Activated naive CD4-positive, alpha-beta T cell treated with anti-CD3 and anti-CD28 coated beads, Interleukin-2, amount 10 ng/mL, durations not matched to agents 7 days and 5 days (primary cell): ENCODE measurements at places on chromosomes 7 and 10.

GRCh38 chr7:92609921-92610518 lies 19.8 kb upstream of the FAM133B start:
- DNase-seq, result no peak

DNA sequence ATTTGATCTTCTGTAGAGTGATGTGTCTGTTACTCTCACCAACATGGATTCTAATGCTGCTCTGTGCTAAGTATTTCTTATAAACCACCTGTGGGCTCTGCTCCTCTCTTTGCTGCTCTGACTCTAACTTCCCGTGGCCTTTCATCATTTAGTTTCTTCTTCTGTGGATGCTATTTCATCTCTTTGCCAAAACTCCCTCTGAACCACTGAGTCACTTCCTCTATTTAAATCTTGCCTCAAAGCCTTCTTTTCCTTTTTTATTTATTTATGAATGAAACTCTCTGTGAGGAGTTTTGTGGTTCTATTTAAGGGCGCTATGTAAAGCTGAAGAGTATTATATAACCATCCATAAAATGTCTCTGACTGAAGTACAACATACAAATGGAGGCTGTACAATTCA lies 538.5 kb downstream of the SUGCT start:
- no peak for DNase-seq

GRCh38 chr10:129808092-129808983 lies 155.7 kb downstream of the EBF3 start:
- no peak for DNase-seq

DNA sequence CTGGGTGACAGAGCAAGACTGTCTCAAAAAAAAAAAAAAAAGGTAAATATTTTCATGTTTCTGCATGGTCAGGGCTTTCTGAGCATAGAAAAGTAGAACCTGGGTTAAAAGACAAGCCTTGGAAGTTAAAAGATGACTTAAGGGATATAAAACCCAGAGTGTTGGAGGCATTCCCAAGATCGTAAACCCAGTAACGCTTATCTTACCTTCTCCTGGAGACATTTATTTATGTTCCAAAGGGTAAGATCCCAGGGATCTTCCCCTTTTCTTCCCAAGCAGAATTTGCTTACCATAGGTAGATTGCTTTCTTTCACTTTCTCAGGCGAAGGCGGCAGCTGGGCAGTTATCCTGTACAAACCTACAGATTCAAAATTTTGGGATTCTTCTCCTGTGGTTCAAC lies 22.2 kb downstream of the SUGCT start:
- no peak for DNase-seq

DNA sequence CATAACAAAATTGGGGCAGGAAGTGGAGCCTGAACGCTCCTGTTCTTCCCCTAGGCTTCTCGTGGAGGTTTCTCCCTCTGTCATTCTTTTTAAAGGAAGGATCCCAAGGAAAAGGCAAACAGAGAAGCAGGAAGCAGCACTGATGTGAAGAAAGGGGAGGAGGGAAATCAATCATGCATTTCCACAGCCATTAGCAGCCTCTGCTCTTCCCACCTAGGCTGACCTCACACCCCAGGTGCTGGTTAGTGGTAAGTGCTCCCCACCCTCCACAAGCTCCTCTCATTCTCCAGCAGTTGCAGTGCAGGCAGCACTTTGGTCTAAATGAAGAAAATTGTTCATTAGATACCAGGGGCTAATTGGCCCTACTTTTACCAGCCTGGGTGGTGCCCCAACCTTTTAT lies 2.6 kb downstream of the CRHR2 start:
- DNase-seq, result no peak

DNA sequence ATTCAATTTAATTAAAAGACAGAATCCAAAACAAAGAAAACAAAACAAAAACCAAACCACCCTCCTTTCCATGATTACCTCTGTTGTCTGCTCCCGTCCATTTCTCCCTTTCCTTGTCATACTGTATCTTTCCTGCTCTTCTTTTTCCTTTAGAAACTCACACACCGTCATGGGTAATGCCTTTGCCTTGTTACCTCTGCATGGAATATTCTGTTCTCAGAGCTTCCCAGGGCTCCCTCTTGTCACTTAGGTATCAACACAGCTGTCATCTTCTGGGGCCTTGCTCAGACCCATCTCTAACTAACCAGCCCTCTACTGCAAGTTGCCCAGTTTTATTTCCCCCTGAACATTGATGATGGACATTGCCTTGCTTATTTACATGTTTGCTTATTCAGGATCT lies 30.2 kb upstream of the GIMAP8 start:
- DNase-seq, result peak; percentile 3

GRCh38 chr7:65338346-65338745 lies 35.3 kb upstream of the ZNF92 start:
- DNase-seq, result no peak

GRCh38 chr7:116786791-116787443 lies 75.5 kb upstream of the CAPZA2 start:
- peak; percentile 24 for DNase-seq

- no peak for DNase-seq
Observed at GRCh38 chr7:65233409-65234034, 140.1 kb upstream of the ZNF92 start.

- DNase-seq, result no peak
Observed at GRCh38 chr10:93072713-93073538, 767 bp upstream of the CYP26A1 start.

DNA sequence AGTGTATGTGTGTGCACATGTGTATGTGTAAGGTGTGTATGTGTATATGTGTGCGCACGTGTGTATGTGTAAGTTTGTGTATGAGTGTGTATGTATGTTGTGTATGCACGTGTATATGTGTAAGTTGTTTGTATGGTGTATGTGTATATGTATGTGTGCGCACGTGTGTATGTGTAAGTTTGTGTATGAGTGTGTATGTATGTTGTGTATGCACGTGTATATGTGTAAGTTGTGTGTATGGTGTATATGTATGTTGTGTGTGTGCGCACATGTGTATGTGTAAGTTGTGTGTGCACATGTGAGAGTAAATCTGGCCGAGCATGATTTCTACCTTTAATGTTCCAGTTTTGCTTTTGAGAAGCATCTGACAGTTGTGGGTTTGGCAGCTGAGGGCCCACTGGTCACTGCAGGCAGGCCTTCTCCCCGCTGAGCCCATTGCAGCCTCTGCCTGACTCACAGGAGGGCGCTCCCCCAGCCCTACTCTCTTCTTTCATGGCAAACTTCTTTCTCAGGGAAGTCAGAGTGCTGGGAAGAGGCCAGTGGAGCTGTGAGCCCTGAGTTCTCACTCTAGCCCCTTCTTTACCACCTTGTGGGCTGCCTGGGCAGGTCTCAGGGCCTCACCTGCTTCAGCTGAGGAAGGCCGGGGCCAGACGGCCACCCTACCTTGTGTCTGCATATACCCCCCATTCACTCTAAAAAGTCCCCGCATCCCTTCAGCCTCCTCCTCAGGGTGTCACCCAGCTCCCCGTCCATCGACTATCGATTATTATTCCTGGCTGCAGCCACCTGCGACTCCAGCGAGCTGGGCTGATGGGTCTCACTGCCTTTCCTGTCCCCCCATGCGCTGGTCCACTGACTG lies 11.2 kb downstream of the WDR86 start:
- no peak for DNase-seq

GRCh38 chr10:88791924-88792323 lies 10.6 kb upstream of the LIPM start:
- no peak for DNase-seq

DNA sequence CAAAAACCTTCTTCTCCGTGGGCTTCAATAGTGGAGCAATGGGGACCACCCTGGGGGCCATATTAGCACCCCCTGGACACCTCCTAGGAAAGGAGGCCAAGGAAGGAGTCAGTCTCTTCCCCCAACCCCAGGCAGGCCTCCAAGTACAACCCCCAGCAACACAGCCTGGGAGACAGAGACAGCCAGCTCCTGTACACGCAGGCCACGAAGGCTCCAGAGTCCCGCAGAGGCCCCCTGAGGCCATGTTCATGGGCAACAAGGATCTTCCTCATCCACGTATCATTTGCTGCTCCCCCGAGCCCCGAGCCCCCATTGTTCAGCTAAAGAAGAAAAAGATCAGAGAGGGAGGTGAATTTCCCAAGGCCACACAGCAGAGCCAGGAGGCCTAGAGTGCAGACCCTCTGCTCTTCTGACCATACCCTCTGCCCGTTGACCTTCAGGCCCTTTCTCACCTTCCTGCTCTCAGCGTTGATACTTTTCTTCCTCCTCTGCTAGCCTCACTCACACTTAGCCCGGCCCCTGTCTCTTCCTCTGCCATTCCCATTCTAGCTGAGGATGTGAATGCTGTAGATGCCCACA lies 35.9 kb upstream of the MYL10 start:
- no peak for DNase-seq

DNA sequence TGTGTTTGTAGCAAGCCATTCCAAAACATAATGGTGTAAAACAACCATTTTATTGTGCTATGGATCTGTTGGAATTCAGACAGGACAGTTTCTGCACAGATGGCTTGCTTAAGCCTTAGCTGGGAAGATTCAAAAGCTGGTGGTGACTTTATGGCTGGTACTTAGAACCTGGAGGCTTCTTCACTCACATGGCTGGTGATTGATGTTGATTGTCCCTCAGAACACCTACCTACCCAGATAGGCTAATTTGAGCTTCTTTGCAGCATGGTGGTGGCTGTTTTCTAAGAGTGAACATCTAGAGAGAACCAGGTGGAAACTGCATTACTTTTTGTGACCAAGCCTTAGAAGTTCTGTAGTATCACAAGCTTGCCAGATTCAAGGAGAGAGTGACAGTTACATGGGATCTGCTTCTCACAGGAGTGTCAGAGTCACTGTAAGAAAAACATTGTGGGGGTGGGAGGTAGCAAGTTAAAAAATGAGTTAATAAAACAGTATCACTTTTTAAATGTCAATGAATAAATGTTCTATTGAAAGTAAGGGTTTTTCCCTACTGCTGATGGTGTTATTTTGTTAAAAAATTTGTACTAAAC lies 7.1 kb downstream of the R3HCC1L start:
- no peak for DNase-seq

DNA sequence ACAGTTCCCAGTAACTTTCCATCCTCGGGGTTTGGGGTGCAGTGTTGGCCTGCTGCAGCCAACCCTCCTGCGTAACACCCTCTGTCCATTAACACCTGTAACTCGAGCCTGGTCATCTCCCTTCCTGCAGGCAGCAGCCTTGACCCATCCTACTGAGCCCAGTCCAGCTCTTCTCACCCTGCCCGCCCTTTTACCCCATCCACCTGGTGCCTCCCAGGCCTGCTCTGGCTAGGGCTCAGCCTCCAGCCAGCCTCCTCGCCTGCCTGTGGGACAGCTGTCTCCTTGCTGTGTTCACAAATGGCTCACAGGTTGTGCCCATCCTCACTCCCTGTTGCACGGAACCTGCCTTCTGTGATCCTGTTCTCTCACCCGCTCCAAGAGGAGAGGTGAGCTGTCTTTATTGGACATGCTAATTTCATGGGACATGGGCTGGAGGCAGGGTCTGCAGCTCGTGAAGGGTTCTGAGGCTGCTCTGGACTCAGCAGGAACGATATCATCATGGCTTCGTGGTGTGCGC lies 277.2 kb upstream of the TCERG1L start:
- no peak for DNase-seq

GRCh38 chr10:47050618-47051455 lies 139.6 kb downstream of the PTPN20 start:
- no peak for DNase-seq

- DNase-seq, result no peak
Observed at GRCh38 chr10:3775696-3776551, 9.1 kb downstream of the KLF6 start.

DNA sequence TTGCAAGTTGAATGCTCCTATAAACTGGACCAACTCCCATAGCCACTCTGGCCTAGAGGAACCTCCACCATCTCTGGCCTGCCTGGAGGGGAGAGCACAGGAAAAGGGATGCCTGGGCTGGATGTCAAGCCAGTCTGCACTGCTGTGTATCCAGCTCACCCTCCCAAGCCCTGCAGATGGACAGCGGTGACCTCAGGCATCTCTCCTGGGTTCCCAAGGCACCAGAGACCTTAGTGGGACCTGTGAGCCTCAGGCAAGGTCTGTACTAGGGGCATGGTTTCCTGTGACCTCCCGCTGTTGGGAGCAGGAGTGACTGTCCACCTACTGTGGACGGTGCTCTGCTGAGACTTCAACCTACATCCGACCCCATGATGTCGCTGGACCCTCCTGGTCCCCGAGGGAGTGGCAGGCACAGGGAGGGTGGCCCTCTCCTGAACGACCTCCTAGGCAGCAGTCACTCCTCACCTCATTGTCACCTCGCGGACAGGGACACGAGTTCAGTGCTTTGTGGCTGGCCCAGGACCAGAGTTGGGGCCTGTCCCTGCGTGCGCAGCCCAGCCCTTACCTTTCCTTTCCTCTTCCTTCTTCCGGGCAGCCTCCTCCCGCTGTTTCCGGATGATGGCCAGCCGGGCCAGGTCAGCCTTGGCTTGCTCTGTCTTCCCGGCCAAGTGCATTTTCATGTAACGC lies 11.0 kb downstream of the PDAP1 start:
- no peak for DNase-seq

DNA sequence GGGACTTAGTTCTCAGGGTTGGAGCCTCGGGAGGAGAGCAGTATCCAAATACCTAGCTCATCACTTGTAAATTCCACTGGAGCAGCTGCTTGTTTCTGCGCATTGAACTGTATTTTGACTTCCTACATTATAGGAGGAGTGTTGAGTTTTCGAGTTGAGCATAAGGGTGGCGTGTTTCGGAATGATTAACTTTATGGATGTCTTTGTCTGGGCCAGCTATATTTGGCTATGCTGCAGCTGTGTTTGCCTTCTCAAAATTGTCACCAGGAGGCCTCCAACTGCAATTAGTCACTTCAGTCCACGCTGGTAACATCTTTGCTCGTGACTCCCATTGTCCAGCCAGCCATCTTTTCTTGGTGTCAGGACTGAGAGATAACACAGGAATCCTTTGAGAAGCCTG lies 9.1 kb downstream of the CELF2 start:
- no peak for DNase-seq

- no peak for DNase-seq
Observed at GRCh38 chr7:135662123-135662372, 266 bp upstream of the STMP1 start.

- no peak for DNase-seq
Observed at GRCh38 chr10:117152668-117153067, 14.6 kb upstream of the VAX1 start.

DNA sequence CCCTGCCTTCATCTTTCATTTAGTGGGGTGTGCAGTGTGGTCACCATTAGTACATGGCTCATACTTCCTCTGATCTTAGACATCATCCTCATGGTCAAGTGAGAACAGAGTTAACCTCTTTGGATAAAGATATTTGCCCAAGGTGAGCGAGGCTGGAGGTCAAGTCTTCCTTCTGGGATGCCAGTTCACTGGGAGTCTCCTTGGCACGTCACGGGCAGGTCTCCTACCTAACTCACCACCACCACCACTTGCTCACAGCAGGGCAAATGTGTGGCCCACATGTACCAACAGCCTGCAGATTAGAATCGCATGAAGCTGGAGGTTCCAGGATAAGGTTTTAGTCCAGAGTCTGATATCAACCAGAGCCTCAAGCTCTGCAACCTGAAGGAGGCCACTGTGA lies 164.6 kb downstream of the USP6NL start:
- DNase-seq, result no peak
